ENCODE measurements at places on chromosomes 5 and 9.

DNA sequence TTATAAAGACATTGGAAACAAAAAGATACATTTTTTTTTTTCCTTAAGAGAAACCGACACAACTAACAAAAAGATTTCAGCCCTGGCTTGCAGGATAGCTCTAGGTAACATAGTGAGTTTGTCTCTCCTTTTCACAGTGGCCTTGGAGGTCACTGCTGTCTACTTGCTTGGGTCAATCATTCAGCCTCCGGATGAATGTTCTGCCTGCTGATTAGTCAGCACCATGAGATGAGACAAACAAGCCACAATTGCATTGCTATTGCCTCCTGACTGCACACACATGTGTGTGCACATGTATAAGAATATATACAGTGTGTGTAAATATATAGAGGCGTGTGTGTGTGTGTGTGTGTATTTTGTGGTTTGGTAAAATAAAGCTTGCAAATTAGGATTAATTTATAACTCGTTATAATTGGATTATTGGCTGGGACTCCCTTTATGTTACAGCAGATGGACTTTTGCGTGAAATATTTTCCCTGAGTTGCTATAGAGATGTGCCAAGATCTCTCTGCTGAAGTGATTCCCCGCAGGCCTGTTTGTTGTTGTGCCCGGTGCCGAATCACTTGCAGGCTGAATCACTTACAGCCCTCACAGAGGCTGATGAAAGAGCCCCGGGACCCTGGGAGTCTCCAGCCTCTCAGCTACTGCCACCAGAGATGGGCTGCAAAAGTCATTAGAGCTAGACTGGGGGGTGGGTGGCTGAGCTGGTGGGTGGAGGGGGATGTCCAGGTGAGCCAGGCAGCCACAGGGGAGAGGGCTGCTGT, 161.2 kb downstream of the FGF18 start:
- no peak for DNase-seq

DNA sequence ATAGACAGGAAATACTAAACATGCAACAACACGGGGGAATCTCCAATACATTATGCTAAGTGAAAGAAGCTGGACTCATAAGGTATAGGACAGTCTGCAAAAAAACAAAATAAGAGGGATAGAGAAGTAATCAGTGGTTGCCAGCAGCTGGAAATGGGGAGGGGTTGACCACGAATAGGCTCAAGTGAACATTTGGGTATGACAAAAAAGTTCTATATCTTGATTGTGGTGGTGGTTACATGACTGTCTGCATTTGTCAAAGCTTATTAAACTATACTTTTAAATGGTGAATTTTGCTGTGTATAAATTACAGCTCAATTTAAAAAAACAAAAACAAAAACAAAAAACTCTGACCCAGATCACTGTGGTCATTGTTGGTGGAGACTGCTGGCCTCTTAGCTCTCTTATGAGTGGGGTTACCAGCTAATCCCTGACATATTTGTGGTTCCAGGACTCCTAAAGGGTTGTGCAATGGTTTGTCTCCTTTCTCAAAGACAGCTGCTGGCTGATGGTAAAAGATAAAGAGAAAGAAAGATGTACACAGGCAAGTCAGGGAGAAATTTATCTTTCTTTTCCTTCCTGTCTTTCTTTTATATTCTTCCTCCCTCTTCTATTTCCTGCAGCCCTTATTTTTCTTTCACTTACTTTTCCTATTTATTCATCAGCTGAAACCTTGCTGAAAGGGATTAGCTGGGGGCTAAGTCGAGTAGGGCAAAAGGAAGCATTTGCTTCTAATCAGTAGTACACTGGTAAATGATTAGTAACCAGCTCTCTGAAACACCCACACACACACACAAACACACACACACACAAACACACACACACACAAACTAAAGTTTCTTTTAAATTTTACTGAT, 42.6 kb upstream of the APC start:
- no peak for DNase-seq

DNA sequence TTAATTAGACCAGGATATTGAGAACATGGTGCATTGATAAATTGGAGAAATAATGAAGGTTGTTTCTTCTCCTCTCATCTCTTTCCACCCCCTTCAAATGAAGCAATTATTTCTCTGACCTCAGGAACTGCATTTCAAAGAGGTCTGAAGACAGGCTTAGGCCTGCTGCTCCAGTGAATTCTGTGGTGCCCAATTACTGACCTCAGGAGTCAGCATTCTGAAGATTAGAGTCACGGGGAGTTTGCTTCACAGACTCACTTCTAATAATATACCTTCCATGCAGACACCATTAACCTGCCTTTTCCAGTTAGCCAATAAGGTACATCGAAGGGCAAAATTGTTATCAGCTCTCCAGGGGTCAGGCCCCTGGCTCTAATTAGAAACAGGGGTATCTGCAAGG, 270.9 kb downstream of the GAS1 start:
- no peak for DNase-seq

DNA sequence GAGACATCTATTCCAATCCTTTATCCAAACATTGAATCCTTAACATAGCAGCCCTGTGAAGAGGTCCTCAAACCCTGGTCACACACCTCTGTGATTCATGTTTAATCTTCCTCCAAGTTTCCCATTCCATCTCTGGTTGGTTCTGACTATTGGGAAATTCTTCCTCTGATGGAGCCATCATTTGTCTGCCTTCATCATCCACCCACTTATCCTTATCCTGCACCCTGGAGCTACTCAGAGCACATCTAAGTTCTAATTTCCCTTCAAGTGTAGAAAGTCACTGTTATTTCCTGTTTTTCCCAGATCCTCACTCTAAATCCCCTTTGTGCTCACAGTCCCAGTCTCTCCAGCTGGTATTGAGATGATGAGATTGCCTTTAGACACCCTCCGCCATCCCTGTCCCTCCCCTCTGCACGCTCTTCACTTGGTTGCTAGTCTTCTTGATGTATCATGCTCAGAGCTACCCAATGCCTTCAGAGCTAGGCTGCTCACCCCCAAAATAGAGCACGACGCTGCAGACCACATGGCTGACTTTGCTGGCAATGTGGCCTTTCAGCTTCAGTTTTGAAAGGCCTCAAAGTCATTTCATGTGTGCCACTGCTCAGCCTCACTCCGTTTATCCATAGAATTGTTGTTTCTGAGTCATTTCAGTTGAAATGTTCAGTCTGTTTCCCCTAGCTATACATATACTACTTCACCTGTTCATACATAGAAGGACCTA, 154.3 kb downstream of the PALM2AKAP2 start:
- DNase-seq: no peak

- DNase-seq: no peak
Measured at GRCh38 chr9:135248111-135248510, 160.6 kb downstream of the OLFM1 start.

GRCh38 chr9:93896496-93897033, 58.6 kb downstream of the BARX1 start:
- no peak for DNase-seq

Data from pulmonary artery endothelial cell (primary cell).